Lung (tissue), 17 donors: ENCODE measurements at places on chromosomes 3 and 15. TPM values are rescaled to one million over a fixed set of nuclear protein-coding genes. Genes with fewer than 3 reads are reported as not detected.

The SLC22A14 gene
- 0.06 TPM for polyA plus RNA-seq

The CHRD gene
- polyA plus RNA-seq, result 4.2 TPM

The MUSTN1 gene
- polyA plus RNA-seq, result 4.6 TPM

The TM2D3 gene
- 44.9 TPM for polyA plus RNA-seq

The THPO gene
- 0.22 TPM for polyA plus RNA-seq
